ENCODE measurements at places on chromosomes 16 and 17. TPM values are rescaled to one million over a fixed set of nuclear protein-coding genes. Genes with fewer than 3 reads are reported as not detected.

SCARF1 gene
- 0.13 TPM for polyA plus RNA-seq

EPOP gene
- not detected for polyA plus RNA-seq

BCAR1 gene
- not detected for polyA plus RNA-seq

KDM8 gene
- polyA plus RNA-seq: 8.2 TPM

WSCD1 gene
- polyA plus RNA-seq: not detected

- DNase-seq: no peak
Observed at GRCh38 chr17:74442291-74442669, 10.4 kb downstream of the GPRC5C start.

GRCh38 chr16:8956265-8957062, 7.2 kb downstream of the USP7 start:
- DNase-seq: no peak

- DNase-seq: no peak
Observed at GRCh38 chr16:66271074-66272060, 95.1 kb upstream of the CDH5 start.

GRCh38 chr17:28755486-28755885, 11.7 kb downstream of the TRAF4 start:
- no peak for DNase-seq

- no peak for DNase-seq
Observed at GRCh38 chr16:88535191-88535856, 34.9 kb upstream of the ZC3H18 start.

DNA sequence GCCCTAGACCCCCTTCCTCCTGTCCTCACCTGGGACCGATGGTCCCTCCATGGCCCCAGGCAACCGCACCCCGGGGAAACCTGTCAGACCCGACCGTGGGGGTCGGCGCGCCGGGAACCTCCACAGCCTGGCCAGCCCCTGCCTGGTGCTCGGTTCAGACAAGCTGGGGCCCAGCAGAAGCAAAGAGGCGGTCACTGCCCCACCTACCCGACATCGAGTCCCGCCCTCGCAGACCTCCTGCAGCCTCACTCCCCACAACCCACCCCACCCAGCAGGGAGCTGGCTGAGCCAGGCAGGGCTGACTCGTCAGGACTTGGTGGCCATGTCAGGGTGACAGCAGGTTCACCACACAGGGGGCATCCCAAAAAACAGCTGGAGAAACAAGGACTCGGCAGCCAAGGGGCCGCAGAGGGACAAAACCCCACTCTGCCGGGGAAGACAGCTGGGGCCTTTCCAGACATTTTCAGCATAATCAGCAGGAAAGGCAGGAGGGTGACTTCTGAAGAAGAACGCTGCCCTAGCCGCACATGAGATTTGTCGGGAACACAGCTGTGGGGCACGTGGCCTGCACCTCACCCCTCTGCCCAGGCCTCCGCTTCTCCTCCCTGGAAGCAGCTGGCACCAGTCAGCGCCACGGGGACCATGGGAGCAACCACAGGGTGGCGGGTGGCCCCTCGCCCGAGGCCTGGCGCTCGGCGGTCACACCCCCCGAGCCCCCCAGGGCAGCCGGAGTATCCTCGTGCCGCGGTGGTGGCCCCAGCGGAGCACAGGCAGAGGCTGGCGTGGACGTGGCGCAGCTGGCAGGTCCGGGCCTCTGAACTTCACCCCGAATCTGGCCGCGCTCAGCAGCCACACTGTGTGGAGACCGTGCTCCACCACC, 22.9 kb downstream of the GNPTG start:
- DNase-seq: no peak
